ENCODE measurements at places on chromosomes 5 and 9.
A peak's percentile ranks its signal among the peaks of the same experiment; 100 is the strongest.

- no peak for DNase-seq
Observed at GRCh38 chr5:32168460-32169033, 5.6 kb downstream of the GOLPH3 start.

GRCh38 chr5:14816999-14817761 lies 54.4 kb downstream of the ANKH start:
- peak; percentile 53 for DNase-seq

- peak; percentile 82 for DNase-seq
Observed at GRCh38 chr5:140131967-140132409, 6.3 kb downstream of the IGIP start.

DNA sequence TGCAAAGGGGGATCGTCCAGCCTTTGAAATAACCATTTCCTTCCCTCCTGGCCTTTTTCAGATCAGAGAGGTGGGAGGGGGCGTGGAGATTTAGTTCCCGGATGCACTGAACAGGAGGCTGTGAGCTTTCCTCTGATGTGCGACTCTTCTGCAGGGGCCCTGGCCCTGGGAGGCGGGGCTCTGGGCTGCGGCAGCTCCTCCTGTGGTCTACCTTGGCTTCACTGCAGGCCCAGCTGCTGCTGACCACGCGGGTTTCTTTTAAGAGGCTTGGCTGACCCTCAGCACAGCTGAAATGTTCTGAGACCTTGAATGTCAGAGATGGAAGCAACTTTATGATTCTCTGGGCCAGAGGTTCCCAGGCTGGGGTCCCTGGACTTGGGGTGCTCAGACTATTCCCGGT lies 27.0 kb upstream of the COL15A1 start:
- no peak for DNase-seq

GRCh38 chr5:62732677-62733121 lies 154.1 kb downstream of the LRRC70 start:
- DNase-seq: no peak

DNA sequence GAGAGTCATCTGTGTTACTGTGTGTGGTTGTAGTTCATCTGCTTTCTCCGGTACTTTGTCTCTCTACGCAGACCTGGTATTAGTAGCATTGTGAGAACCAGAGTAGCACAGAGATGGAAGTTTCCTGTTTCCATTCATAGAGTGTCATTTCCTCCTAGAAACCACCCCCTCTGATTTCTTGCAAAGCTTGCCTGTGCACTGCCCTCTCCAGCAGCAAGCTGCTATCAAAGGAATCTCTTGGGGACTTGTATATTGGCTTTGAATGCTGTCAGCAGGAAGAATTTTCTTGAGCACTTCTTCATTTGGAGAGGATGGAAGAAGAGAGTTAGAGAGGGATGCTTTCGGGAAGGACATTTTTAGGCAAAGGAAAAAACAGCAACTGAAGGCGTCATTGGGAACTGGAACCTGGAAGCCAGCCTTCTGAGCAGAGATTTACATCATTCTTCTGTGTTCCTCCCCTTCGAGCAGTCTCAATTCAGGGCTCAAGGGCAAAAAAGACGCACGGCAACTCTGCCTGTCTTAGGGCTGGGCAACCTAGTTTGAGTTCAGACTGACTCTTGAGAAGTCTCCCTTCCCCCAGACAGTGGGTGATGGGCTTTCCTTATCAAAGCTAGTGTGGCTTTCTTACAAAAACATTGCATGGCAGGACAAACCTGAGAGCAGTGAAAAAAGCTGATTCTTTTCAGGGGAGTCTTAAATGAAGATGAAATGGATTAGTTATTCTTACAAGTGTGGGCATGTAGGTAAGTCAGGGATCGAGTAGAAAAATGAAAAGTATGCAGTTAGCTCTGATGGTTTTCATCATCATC lies 226.3 kb downstream of the AOPEP start:
- DNase-seq: no peak

DNA sequence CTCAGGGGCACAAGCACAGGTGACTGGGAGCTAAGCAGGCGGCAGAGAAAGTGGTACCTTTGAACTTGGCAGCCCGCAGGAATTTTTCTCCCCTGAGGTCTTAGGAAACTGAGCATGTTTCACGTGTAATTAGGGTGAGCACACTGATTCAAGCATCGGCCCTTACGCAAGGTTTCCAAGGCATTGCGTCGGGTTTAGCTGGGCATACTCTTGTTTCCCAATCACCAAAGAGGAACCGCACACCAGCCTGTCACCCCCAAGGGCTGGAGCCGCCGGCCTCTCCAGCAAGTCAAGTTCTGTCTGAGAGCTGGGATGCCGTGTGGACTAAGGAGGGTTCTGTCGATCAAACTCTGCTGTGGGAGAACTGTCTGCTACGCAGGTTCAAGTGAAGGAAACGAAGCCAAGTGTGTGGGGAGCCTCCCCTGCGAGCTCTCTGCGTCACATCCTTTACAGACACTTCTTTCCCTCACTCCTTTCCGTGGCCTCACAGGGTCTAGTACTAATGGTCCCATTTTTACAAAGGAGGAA lies 53.0 kb downstream of the ERGIC1 start:
- DNase-seq: peak; percentile 94

DNA sequence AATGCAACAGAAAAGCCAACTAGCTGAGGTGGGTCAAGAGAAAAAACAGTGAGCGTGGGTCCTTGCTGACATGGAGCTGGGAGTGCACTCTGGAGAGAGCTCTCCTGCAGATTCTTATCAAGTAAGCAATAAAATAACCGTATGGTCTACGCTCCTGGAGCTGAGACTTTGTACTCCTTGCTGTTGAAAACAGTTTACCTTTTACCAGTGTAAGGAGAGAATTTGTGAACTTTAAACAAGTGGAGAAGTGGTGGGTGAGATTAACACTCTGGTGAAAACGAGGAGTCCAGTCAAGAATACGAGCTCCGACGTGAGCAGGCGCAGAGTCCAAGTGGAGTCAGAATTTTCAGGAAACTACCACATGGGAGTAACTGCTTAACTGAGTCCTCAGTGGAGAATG lies 156.1 kb upstream of the ERCC6L2 start:
- no peak for DNase-seq

DNA sequence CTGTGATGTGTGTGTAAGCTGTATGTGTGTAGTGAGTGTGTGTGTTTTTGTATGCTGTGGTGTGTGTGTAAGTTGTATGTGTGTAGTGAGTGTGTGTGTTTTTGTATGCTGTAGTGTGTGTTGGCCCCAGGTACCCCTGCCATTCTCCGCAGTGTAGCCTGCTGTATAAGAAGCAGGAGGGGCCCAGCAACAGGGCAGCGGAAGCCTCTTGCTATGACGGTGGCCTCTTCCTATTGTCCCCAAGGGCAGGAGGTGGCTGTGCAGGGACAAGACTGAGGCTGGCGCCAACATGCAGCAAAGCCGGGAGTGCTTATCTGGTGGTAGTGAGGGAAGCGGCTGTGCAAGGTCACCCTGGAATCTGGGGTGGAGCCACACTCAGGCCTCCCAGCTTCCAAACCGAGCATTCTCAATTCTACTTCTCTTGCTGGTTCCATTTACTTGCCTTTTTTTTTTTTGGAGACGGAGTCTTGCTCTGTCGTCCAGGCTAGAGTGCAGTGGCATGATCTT lies 5.1 kb downstream of the SPAAR start:
- no peak for DNase-seq

DNA sequence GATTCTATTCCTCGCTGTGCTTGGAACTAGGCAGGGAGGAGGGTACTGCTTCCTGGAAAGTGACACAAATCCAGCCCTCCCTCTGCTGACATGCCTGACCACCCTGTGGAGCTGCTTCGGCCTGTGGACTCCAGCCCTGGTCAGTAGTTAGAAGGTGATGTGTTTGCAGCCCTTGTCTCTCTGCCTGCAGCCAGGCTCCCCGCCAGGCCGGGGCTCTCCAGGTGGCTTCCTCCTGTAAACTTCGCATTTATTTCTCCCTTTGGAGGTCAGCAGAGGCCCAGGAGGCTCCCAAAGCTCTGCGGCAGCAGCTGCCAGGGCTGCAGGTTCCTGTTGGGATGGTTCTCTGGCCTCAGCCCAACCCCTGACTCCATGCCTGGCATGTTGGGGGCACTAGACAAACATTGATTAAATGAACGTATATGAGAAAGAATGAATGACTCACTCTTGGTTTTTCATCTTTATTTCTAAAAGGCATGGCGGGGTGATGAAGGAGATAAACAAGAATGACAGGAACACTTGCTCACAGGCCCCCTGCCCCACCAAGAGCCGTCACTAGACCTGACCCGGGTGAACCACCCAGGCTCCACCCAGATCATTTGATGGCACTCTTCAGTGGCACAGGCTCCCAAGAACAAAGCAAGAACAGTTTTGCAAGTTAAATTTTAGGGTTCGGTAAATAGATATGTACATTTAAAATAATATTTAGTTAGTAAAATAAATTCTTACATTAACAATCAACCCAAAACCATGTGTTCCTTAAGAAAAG lies 8.4 kb upstream of the IRX2 start:
- no peak for DNase-seq

GRCh38 chr5:68303754-68304420 lies 88.3 kb downstream of the PIK3R1 start:
- no peak for DNase-seq

DNA sequence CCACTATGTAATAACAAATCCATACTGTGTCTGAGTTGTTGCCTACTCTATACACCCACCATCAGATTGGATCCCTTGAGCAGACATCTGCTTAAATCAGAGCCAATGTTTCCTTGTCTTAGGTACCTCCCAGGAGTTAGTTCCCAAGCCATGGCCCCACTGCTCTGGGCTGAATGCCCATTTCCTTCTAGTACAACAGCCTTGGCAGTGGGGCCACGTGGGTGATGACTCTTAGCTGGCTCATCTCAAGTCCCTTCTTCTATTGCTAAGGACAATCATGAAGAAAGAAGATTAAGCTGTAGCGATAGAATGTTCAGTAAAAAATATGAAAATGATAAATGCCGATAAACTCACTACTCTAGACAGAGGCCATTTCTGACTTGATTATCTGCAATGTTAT lies 16.6 kb downstream of the PTGR1 start:
- DNase-seq: no peak

- DNase-seq: no peak
Observed at GRCh38 chr5:143680672-143681259, 131.2 kb upstream of the HMHB1 start.

- DNase-seq: no peak
Observed at GRCh38 chr5:100406640-100407039, 128.5 kb upstream of the FAM174A start.

GRCh38 chr5:3139499-3139931 lies 388.0 kb upstream of the IRX2 start:
- DNase-seq: no peak

DNA sequence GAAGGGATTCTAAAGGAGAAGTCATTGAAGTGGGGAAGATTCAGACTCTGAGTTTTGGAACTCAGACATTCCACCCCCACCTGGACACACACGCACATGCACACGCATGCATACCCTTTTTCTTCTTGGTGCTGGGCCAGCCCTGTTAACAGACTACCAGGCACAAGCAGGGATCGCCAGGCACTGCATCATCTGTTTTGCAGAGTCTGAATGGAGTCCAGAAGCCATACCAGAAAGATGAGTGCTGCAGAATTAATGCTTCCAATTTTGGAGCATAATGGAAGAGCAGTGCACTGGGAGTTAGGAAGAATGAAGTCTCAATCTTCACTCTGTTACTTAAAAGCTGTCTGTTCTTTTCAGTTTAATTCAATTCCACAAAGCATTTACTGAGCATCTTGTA lies 95.5 kb downstream of the PDE8B start:
- DNase-seq: peak; percentile 42

DNA sequence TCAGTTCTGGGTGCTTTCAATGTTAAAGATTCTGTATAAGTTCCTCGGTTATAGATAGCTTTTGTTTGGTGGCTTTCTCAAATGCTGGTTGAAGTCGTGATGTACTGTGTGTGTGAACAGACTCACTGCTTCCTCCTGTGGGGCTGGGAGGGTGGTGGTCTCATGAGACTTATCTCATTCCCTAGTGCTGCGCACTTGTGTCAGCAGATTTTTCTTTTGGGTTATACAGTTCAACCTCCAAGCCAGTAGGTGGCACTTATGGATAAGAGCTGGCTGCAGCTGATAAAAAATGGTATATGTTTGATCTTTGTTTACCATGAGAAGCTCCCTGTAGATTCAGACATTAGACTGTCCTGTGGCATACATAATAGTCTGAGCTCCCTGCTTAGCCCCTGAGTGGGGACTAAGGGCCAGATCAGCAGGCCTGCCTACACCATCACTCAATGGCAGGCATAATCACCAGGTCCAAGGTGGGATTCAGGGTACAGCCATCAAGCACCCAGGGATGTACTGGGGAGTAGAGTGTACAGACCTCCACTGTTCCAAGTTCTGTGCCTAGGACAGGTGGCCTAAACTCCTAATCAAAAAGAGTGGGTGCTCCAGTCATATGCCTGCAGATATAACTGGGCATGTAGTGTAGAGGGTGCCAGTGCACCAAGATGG lies 174.2 kb downstream of the OXCT1 start:
- DNase-seq: no peak

DNA sequence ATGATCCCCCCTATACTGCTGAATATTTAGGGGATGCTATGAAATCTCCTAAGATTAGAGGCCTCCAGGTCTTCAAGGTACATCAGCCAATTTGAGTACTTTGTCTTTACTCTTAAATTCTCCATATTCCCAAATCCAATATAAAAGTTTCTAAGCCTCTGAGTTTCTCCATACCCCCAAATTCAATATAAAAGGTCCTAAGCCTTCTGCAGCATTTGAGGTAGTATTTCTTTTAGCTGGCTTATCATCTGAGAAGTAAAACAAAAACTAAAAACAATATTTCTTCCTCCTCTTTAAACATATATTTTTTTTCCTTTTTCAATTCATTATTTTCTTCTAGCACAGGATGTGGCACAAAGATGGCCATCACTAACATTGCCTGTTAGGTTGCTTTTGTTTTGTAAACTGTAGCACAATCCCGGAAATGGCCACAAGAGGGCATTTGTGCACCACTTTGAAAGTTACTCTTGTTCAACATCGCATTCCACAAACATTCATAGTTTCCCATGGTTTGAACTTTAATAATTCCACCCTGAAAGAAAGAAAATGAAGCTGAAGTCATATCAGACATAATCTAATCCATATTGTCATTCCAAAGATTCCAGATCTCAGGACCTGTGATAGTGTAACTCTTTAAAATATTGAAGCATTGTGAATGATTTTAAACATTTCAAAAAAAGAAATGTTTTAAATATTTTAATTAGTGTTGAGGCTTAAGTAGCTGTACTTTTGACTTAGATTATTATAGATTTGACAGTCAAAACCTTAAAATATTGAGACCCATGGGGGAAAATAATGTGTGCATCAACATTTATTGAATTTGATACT lies 21.0 kb upstream of the SCGB3A2 start:
- peak; percentile 29 for DNase-seq

All from fibroblast of skin of left quadriceps (primary cell).